ENCODE measurements at places on chromosomes 7 and 10. TPM values are rescaled to one million over a fixed set of nuclear protein-coding genes. Genes with fewer than 3 reads are reported as not detected.

The IDI2 gene
- not detected for total RNA-seq

The CCDC3 gene
- total RNA-seq, result 2.2 TPM

The SRRM3 gene
- 0.45 TPM for total RNA-seq

The NPY gene
- not detected for total RNA-seq

The GHRHR gene
- total RNA-seq, result 0.27 TPM

All from endothelial cell of coronary artery (primary cell).